ENCODE measurements at places on chromosomes 5 and 9.

DNA sequence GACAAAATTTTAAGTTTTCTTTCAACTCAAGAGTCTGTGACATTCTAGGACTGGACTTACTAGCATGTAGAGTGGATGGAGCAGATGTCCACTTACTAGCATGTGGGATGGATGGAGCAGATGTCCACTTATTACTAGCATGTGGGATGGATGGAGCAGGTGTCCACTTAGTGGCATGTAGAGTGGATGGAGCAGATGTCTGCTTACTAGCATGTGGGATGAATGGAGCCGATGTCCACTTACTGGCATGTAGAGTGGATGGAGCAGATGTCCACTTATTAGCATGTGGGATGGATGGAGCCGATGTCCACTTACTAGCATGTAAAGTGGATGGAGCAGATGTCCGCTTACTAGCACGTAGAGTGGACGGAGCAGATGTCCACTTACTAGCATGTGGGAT, 2.4 kb downstream of the SLC36A1 start:
- no peak for DNase-seq

DNA sequence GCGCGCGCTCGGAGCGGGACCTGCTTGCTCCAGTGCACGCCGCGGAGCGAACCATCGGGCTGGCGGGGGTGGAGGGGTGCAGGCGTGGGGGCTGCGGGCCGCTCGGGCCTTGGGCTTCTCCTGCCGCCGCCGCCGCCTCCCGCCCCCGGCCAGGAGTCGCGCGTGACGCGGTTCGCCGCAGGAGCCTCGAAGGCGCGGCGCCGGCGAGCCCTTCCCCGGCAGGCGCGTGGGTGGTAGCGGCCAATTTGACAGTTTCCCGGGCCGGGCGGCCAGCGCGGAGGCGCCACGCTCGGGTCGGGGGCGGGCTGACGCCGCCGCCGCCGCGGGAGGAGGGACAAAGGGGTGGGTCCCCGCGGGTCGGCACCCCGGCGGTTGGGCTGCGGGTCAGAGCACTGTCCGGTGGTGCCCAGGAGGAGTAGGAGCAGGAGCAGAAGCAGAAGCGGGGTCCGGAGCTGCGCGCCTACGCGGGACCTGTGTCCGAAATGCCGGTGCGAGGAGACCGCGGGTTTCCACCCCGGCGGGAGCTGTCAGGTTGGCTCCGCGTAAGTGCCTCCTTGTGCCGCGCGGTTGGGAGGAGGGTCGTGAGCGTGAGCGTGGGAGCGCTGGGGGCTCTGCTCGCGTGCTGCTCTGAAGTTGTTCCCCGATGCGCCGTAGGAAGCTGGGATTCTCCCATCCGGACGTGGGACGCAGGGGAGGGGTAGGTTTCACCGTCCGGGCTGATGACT, at the start of gene TJP2:
Gene TJP2 (plus strand): TSS at position 387 of the 725 bp plus-strand sequence. CDS start 96 bp downstream, at position 483.
- peak; percentile 52 for DNase-seq

DNA sequence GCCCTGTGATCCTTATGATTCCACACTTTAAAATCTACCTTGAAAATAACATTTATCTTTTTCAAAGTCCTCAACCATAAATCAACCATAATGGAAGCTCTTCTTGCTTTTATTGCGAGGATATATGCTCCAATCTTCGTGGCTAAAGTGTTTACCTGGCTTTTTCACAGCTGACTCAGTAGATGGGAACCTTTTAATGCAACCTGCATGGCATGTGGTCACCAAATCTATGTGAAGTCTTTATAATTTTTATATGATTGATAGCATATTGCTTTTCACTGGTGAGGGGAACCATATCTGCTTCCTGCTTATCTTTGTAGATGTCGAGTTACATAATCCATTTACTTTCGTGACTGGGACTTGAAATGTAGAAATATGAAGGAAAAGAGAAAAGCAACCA, 47.1 kb upstream of the TLX3 start:
- no peak for DNase-seq

GRCh38 chr9:89872913-89873707, 268.3 kb downstream of the GADD45G start:
- no peak for DNase-seq

DNA sequence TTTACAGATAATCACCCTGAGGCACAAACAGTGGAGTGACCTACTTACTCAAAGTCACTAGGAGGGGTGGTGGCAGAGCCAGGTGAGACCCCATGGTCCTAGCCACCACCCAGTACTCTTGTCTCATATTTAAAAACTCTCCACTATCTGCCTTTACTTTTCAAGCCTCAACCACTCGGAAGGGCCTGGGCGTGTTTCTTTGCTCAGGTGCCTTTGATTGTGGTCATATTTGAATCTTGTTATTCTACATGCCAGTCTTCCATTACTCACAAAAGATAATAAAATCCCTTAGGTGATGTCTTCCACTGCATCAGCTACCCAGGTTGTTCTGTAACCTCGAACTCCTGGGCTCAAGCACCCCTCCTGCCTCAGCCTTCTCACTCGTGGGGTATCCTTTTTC, 20.7 kb upstream of the TRIM36 start:
- no peak for DNase-seq

- DNase-seq: no peak
These were observed 10.7 kb upstream of the SEC16A start for GRCh38 chr9:136493567-136493971.

DNA sequence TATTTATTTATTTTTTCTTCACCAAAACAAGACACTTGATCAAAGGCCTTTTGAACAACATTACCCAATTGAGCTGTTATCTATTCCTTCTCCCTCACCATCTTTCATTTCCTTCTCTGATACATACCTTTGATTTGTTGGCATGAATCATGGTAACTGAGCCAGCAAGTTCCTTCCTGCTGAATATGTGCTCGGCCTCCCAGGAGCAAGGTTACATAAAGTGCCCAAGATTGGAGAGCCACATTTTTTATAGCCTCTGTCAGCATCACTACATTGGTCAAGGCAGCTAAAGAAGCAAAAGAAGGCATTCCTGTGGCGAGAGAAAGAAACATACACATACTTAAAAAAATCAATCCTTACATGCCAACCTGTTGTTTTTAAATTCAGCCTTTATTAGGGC, 369.6 kb downstream of the CYLC2 start:
- DNase-seq: no peak

GRCh38 chr5:132327252-132327955, 33.2 kb downstream of the SLC22A4 start:
- DNase-seq: no peak

DNA sequence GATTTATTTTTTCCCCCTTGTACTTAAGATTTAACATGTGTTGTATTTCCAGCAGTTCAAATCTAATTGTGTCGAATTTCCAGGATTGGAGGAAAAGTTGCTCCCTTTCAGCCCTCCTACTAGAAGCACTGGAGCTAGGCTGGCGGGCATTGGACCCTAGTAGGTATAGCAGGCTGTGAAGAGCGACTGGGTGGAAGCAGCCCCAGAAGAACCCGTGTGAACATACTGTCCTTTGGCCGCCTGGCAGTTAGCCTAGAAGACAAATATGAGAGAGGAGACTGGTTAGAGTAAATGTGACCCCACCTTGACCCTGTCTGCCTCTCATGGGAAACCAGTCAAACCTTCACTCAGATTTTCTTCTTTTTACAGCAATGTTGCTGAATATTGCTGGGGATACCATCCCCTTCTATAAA, 13.9 kb downstream of the ALDOB start:
- DNase-seq: no peak

GRCh38 chr9:111301195-111301594, 28.8 kb downstream of the OR2K2 start:
- no peak for DNase-seq

GRCh38 chr5:122149321-122150090, 20.2 kb downstream of the ZNF474 start:
- DNase-seq: no peak

DNA sequence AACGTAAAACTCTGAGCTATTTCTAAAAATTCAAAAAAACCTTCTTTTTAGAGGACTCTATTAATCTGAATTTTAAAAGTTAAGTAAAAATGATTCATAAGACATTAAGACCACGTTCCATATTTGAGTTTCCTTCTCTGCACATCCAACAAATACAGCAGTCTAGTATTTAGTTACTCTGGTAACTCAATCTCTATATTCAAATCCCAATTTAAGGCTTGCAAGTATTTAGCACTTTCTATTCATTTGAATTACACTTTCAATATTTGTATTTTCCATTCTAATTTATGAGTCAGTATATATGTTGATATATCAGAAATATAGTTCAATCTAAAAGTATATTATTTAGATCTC, 17.7 kb downstream of the RFX3 start:
- no peak for DNase-seq

DNA sequence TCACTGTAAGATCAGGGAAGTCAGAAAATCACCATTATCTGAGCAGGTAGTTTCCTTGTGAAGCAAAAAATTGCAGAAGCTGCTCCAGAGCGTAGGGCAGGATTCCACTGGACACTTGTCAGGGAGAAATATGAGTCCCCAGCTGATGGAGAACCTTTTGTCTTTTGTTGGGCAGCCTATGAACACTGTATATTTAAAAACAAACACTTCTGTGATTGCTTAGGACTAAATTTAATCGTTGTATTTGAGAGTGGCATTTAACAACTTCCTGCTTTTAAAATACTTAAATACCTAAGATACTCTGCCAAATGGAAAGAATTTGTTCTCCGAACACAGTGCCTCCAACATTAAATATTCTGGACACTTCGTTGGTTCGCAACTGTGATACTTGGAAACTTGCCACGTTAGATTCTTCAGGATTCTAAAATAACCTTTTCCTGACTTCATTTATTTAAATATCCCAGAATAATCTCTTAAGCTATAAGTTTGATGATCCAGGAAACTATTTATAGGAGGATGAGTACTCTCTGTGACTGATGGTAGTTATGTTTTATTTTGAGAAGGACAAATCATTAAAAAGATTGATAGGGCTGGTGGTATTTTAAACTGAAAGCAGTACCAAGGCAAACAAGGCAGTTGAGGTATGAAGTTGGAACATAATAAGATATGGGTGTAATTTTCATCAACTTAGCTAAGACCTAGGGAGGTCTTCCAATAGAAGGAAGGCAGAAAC, 2.7 kb upstream of the HSPA4 start:
- no peak for DNase-seq

DNA sequence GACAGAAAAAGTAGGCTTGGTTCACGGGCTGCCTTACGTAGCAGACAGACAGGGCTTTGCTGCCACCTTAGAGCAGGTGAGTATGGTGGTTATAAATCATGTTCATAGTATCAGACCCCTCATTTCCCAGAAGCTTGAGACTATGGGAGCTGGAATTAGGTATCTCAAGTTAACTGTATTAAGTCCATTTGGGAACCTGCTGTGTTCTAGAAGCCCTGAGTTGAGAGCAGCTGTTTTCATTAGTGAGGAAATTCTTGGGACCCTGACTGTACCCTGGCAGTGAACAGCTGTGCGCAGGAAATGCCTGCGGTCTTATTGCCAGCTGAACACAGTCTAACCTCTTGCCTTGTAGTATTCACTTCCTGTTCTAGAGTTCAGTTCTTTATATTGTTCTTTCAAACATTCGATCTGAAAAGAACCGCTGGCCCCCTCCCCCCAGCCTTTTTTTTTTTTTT, 29.8 kb downstream of the UGCG start:
- no peak for DNase-seq

GRCh38 chr5:142313682-142314081, 11.1 kb downstream of the SPRY4 start:
- no peak for DNase-seq

DNA sequence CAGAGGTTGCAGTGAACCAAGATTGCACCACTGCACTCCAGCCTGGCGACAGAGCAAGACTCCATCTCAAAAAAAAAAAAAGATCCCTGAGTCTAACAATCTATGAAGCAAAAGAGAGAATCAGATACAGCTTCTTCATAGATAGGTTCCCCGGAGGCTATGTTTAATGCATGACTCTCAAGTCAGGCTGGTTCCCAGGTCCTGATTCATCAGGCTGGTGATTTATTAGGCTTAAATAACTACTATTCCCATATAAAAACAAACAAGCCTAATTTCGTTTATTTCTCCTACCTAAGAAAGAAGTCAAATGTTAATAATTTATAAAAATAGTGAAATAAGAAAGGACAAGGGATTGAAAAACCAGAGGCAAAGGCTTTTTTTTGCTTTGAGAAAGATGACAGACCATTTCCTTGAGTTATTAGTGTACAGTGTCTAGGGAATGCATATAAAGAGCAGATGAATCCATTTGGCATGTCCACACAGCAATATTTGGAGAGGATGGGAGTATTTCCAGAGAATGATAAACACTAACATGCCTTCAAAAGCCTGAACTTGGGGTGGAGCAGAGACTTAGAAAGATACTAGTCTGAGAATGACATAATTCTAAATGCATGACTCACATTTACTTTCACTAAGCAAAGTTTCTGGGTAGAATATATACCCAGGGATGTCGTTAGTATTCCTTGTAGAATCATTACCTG, 115.3 kb downstream of the NREP start:
- DNase-seq: no peak

- DNase-seq: no peak
These were observed 248.7 kb upstream of the MAP3K1 start for GRCh38 chr5:56566374-56567249.

Data from anterior cingulate cortex (tissue), 58 donors.